ENCODE measurements at places on chromosomes 4 and X.

- no peak for DNase-seq
These were observed 23.6 kb upstream of the SLC25A43 start for GRCh38 chrX:119375561-119375960.

GRCh38 chr4:102402223-102402622 lies 56.9 kb upstream of the SLC39A8 start:
- no peak for DNase-seq

DNA sequence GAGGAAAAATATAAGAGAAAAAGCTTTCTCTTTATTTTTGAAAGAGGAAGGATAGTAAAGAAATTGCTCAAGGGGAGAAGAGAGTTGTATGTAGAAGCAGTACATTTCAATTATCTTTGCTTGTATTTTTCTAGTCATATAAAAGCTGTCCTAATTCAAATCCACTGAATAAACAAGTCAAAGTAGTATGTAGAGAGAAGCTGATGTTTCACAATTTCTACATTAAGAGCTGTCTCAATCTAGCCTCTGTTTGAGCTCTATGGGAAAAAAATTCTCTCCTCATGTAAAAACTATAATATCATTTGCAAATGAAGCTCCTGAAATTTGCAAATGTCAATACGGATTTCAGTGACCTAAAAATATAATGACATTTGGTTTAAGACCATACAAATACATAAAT lies 52.6 kb downstream of the CHM start:
- no peak for DNase-seq

- DNase-seq: no peak
These were observed 648.8 kb downstream of the IQCM start for GRCh38 chr4:149166876-149167275.

- no peak for DNase-seq
These were observed 21.1 kb downstream of the RBM10 start for GRCh38 chrX:47166126-47166525.

- DNase-seq: no peak
These were observed 222.1 kb upstream of the GALNT7 start for GRCh38 chr4:172946503-172946902.

GRCh38 chr4:157576671-157577217 lies 356.2 kb downstream of the GRIA2 start:
- DNase-seq: no peak

- DNase-seq: no peak
These were observed 78.5 kb downstream of the ABLIM2 start for GRCh38 chr4:8079916-8080753.

DNA sequence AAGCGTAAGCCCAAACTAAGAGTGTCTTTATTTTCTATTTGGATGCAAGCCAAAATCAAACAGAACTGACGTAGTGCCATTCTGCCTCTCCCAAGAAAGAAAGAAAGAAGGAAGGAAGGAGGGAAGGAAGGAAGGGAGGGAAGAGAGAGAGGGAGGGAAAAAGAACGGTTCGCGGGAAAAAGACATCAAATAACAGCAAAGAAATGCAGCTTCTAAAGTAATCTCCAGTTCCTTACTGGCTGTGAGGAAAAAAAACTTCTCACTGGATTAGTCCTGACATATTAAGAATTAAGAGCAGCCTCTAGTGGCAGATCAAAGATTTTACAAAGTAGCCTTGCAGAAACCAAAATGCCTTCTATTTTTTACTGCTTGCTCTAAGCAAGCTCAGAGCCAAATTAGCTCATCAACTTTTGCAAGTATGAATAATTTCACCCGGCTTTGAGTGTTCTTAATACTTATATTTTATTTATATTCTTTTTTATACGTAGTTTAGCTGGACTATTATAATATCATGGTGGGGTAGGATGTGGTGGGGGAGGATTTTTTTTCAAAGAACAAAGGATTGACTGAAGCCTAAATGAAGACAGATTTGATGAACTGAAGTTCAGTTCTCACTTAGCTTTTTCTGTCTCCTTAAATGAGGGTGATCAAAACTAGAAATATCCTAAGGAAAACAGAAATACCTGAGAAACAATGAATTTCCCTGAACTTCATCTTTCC lies 36.6 kb downstream of the PITX2 start:
- peak; percentile 1 for DNase-seq

GRCh38 chr4:182307746-182308145 lies 64.5 kb downstream of the TENM3 start:
- no peak for DNase-seq

DNA sequence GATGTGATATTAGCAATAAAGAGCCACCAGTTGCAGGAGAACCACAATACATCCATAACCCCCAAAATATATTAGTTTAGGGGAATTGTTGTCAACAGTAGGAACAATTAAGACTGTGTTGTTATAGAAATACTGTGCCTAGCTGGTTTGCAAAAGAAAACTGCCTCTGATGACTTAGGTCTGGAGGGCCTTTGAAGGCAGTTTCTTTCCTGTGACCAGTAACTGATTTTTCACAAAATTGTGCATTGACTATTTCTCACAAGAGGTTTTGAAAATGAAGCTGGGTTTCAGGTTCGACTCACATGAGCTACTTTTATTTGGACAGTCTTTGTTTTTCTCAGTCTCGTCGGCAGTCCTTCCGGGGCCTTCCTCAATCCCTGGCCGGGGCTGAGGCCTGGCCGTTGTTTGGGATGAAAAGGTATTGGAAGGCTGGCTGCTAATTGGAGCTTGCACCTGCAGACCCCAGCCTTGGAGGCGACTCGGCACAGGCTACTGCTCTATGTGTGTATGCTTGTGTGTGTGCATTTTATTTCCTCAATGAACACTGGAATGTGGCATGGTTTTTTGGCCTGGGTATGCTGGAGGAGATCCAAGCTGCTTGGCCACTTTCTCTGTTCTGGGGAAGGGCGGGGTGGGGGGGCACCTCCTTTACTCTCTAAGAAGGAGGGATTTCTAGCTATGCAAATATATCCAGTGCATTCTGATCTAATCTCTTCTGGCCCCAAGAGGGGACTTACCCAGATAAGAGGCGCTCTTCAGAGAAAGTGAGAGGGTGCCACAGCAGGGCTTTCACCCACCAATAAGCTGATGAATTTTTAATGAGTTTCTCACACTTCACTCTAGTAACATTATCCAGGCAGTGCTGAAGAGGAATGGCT lies 49.5 kb upstream of the LNX1 start:
- no peak for DNase-seq

DNA sequence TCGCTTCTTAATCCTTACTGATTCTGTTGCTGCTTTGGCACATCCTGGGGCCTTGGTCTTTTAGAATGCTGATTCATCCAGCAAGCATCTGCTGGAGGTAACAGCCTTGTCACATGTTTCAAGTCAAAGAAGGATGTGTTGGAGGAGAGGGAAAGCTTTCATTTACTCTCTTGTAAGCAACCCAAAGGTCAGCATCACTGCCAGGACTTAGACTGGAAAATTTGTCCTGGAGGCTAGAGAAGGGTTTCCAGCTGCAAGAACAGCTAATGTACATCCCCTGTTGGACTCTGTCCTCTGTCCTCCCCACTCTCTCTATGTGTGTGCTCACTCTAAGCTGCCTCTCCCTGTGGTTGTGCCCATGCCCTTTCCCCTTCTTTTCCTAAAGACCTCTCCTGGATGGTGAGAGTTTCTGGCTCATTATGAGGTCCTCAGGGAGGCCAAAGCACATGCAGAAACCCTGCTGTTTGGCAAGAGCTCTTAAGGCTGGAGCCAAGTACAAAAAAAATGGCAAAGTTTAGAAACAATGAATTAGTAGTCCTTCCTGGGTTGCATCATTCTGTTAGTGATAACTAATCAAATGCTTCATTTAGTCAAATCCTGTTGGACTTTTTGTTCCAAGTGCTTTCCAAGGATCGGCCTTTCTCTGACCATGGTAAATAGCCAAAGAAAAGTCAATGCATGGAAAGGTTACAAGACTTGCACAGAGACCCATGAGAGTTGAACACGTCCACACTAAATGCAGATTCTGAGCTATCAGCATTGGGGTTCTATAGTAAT lies 13.4 kb upstream of the SRPX start:
- DNase-seq: no peak

DNA sequence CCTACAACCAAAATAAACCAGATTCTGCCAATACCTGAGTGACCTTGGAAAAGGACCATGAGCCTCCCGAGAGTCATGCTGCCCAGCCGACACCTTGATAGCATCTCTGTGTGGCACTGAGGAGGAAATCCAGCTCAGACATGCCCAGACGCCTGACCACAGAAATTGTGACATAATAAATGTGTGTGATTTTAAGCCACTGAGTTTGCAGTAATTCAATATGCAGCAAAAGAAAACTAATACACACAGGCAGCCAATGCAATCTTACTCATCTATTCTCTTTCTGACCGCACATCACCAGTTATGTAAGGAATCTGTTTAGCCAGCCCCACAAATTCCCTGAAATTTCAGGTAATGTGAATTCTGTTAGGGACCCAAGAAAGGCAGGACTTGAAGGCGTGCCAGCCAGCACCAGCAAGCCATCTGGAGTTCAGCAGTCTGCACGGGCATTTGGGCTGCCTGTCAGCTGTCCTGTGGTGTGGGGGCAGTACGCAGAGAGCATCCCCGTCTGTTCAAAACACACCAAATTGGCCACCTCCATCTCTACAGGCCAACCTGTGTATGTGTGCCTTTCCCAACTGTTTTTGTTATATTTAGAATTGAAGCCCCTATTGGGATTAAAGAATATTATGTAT lies 176.4 kb downstream of the NLGN4X start:
- DNase-seq: no peak

- DNase-seq: no peak
These were observed 7.0 kb downstream of the VAMP7 start for GRCh38 chrX:155888139-155888538.

DNA sequence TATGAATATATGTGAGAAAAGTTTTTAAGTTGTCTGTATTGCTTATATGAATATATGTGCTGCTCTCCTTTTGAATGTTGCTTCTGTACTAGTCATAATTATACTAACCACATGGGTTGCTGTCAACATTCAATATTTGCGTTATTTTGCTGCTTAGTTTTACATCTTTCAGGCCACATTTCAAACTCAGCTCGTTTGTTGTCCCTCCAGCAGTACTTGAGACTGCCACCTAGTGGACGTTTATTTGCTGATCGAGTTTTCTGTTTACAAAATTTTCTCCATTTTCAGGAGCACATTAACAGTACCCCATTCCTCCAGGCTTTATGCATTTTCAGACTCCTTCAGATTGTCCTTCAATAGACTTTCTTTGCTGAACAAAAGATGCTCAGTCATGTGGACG lies 75.8 kb downstream of the NUDT11 start:
- no peak for DNase-seq

DNA sequence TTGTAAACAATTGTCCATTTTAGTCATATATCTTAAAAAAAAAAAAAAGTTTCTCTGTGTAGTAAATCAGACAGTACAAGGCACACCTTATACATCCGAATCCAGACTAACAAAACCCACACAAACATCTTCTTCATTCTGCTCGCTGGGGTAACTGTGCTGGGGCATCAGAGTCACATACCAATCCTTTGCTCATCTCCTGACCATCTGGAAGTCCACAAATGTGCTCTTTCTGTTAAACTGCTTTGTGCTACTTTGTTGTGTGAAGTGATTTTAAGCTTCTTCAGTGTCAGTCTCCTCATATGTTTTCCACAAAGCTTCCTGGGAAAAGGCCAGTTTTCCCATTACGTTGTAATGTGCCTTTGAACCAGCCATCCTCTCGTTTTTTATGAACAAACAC lies 86.2 kb upstream of the CBR4 start:
- no peak for DNase-seq

- DNase-seq: no peak
These were observed 69.3 kb downstream of the BTC start for GRCh38 chr4:74724979-74725378.

GRCh38 chrX:10112510-10112909 lies 44.3 kb upstream of the CLCN4 start:
- no peak for DNase-seq

DNA sequence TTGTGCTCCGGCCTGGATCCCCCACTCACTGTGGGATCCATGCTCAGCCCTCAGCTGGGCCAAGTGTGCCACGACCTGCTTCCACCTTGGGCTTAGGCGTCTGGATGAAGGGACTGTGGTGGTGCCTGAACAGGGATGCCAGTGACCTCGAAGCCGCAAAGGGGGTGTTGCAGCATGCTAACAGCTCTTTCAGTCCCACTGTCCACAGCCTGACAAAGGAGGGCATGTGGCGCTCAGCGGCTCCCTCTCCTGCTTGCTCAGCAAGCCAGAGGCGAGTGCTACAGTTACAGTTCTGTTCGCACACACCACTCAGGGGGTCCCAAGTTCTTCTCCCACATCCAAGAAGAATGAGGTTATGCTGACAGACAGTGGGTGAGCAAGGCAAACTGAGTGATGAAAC lies 5.2 kb upstream of the IGBP1 start:
- DNase-seq: no peak

DNA sequence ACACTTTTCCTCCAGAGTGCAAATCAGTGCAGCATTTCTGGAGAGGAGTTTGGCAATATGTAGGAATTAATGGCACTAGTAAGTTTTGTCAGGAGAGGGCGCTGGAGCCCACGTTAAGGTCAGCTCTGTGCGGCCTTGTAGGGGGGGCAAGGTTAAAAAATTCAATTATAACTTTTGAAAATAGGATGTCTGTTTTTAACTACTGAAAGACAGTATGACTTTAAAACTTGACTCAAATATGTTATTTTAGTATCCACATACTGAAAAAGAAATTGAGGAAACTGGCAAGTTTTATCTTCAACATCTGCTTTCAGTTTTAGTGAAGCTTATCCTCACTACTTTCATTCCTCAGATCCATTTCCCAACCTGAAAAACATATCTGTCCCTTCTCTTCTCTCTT lies 30.9 kb upstream of the HSD17B13 start:
- DNase-seq: no peak

DNA sequence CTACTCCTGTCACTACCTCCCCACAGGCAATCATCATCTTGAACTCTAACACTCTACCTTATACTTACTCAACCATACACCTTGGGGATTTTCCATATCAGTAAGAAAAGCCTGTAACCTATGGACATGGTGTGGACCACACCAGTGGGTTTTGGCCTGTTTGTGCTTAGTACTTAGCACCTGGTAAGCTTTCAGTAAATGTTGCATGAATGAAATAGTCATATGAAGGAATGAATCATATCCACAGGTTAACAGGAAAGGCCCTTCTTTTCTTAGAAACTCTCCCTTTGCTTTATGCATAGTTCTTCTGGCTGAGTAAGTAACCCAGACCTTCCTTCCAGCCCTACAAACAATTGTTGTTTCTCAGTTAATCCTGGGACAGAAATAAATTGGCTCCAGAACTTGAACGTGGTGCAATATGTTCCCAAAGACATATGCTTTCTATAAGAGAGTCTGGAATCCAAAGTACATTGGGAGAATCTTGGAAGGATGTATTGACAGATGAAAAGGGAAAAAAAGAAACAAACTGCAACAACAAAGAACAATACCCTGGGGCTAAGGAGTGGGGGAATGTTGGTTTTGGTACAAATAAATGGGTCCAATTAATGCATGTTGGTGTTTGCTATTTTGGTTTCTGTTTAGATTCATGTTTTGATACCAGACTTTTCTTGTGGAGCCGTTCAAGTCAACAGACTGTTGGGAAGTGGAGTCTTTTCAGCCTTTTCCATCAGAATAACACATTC lies 27.8 kb downstream of the RASL11B start:
- no peak for DNase-seq

DNA sequence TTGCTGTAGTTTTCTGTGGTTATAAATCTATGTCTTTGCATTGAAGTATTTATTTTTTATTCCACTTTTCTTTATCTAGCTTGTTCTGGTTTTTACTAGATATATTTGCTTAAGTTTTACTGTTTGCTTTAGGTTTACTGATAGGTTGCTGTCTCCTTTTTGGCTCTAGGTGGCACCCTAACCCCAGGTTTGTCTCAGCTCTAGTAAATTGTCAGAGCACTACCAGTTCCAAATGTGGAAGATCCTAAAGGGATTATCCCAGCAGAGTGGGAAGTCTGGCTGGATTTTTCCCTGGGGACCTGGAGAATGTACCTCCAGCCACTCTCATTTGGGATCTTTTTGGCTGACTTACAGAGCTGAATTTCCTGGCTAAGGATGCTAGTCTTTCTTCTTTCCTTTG lies 106.1 kb downstream of the PBDC1 start:
- no peak for DNase-seq

Measured in GF-D8 (cell line).